ENCODE measurements at places on chromosomes 6 and 20.

GRCh38 chr6:158818581-158819212, 471 bp downstream of the EZR start:
- peak; percentile 56 for DNase-seq

- DNase-seq, result no peak
Measured at GRCh38 chr6:155770856-155771255, 315.2 kb upstream of the NOX3 start.

DNA sequence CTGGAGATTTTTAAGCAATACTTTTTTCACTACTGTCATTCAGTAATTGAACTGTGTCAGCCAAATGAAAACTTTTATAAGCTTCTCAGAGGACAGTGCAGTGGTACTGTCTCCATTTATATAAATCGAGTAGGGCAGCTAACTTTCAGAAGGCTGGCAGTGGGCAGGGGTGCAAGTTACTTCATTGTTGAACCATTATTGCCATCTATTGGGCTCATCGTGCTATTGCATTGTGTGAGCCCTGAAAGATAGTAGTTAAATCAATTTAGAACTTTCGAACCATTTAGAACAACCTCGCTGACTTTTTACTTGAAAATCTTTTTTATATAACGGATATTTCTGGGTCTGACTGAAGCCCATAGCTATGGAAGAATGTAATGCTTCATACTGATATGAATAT, 347.8 kb upstream of the PLCB4 start:
- DNase-seq, result peak; percentile 63

DNA sequence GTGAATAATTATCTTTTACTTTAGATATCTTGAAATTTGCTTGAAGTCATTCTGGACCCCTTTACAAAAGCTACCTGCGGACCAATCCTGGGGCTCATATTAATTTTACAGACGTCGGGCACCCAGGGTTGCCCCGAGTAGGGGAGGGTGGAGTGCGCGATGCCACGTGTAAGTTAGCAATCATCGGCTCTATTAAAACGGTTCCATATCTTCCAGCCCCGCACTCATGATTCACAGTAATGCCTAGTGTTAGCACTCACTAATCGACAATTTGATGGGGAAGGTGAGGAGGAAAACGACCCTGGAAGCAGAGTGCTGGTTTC, 34.9 kb upstream of the TCF21 start:
- no peak for DNase-seq

DNA sequence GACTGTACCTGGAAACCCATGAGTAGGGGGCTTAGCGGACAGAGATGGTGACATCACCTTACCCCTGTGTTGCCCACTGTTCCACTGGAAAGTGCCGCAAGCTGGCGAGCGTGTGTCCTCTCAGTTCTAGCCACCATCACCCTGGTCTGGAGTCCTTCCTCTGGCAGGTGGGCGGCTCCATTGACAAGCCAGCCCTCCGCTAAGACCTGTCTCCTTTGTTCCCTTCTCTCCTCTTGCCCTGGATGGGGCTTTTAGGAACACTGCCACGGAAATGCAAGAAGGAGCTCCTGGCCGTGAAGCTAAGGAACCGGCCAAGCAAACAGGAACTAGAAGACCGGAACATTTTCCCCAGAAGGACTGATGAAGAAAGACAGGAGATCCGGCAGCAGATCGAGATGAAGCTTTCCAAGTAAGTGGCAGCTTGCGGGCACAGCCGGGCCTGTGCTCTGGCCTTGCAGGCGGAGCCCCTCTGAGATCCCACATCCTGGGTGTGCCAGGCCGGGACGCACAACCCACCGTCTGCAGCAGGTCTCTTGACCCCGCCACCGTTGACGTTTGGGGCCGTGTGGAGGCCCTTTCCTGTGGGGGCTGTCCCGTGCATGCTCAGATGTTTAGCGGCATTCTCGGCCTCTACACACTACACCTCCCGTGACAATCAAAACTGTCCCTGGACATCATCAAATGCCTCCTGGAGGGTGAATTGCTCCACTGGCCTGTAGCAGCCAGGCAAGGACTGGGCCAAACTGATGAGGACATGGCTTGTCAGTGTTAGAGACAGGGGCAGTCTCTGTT, 127.5 kb downstream of the SYCP2 start:
- no peak for DNase-seq
